Hepatocyte (in vitro differentiated cells): ENCODE measurements at places on chromosomes 11 and 22. TPM values are rescaled to one million over a fixed set of nuclear protein-coding genes. Genes with fewer than 3 reads are reported as not detected.
A peak's percentile ranks its signal among the peaks of the same experiment; 100 is the strongest.

GRCh38 chr22:36863979-36864378 lies 3.2 kb downstream of the NCF4 start:
- DNase-seq = no peak

- no peak for DNase-seq
Measured at GRCh38 chr11:128328955-128329551, 258.3 kb downstream of the ETS1 start.

GRCh38 chr11:15843309-15843872 lies 513.0 kb downstream of the SOX6 start:
- DNase-seq = no peak

DNA sequence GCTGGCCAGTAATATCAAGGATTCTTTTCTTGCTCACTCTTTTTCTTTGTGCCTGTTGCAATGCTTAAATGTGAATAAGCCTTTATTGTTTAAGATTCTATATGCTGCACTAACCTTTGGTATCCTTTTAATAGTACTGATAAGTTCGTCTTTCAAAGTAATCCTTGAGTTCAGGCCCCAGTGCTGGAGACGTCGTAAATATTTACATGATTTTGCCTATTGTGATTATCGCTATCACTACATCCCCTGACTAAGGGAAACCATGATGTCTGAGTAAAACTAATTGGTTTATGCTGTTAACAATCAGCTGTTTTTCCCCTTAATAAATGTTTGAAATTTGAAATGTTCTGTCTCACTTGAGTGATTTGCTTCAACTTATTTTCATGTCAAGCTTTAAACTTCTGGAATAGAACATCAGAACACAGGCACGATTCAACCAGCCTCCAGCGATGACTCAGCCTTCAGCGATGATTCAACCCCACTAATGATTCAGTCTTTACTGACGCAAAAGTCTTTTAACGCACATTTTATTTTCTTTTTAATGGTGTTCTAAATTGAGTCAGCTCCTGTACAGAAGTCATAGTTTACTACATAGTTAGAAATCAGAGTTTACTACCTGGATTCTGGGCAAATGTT lies 3.9 kb downstream of the HTATIP2 start:
- peak; percentile 80 for DNase-seq

Gene MPPED1
- total RNA-seq = 0.97 and 5.3 TPM in 2 replicates

Gene LDLRAD3
- total RNA-seq = 11.8 and 12.2 TPM in 2 replicates

Gene HPX
- total RNA-seq = 361 and 367 TPM in 2 replicates
